ENCODE measurements at places on chromosomes 13 and 19.

GRCh38 chr13:29456419-29456818 lies 139.1 kb downstream of the SLC7A1 start:
- no peak for DNase-seq

DNA sequence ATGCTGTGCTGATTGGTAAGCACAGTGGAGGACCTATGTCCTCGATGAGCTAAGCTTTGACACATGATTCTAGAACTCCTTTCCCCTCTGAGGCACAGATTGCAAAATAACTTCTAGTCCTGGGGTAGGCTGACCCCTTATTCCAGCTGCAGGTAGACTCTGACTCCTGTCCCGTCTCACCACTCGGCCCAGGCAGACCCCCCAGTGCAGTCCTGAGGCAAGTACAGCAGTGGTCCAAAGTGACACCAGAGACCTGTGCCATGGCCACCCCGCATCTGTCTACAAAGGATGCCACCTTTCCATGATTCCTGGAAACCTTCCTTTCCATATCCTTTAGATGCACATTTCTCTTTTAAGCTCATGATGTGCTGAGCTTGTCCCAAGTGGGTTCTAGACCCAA lies 482.5 kb downstream of the ZNF536 start:
- no peak for DNase-seq

DNA sequence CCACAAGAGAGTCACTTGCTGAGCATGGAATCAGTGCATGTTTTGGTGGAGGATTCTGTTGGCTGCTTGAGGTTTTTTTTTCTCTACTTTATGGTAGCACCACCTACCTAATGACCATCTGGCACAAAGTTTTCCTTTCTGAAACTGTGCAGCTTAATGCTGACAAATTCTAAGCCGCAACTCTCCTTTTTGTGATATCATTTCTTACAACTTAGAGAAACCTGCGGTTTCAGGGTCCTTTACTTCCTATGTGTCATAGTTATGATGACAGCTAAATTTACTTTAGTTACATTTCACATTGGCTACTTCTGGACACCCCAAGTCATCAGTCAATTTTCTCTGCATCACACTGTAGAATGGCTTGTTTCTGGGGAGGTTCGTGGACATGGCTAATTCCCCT lies 115.4 kb upstream of the TMTC4 start:
- DNase-seq: no peak

- DNase-seq: no peak
Observed at GRCh38 chr19:1466018-1466460, 13.0 kb downstream of the C19orf25 start.

- peak; percentile 83 for DNase-seq
Observed at GRCh38 chr19:55383279-55384130, 587 bp downstream of the TMEM238 start.

DNA sequence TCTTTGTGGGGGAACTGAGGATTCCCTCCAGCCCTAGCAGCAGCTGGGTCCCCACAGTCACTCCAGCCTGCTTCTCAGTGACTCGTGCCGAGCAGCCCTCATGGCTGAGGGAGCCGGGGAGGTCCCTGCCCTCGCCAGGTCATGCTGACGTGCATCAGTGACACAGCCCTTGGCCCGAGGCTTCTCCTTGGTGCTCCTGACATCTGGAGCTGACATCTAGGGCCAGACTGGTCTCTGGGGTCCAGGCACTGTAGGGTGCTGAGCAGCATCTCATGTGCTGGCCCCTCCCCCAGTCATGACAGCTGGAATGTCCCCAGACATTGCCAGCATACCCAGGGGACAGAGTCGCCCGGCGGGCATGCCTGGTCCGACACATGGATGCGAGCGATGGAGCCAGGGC lies 14.4 kb downstream of the COMP start:
- DNase-seq: no peak

- no peak for DNase-seq
Observed at GRCh38 chr19:18850471-18851375, 19.0 kb downstream of the UPF1 start.

- DNase-seq: no peak
Observed at GRCh38 chr13:95207769-95208366, 93.4 kb downstream of the ABCC4 start.

- DNase-seq: no peak
Observed at GRCh38 chr19:19420570-19421298, 15.3 kb downstream of the GATAD2A start.

DNA sequence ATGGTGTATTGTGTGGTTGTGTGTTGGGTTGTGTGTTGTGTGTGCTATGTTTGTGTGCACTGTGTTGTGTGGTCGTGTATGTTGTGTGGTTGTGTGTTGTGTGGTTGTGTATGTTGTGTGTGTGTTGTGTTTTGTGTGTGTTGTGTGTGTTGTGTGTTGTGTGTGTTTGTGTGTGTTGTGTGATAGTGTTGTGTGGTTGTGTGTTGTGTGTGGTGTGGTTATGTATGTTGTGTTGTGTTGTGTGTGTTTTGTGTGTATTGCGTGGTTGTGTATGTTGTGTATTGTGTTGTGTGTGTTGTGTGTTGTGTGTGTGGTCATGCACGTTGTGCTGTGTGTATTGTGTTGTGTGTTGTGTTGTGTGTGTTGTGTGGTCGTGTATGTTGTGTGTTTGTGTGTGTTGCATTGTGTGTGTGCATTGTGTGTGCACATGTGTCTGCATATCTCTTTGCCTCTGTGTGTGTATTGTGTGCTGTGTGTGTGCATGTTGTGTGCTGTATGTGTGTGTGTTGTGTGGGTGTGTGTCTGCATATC lies 2.9 kb downstream of the C3 start:
- no peak for DNase-seq

GRCh38 chr19:56112313-56112709 lies 8.8 kb downstream of the ZNF787 start:
- DNase-seq: no peak

DNA sequence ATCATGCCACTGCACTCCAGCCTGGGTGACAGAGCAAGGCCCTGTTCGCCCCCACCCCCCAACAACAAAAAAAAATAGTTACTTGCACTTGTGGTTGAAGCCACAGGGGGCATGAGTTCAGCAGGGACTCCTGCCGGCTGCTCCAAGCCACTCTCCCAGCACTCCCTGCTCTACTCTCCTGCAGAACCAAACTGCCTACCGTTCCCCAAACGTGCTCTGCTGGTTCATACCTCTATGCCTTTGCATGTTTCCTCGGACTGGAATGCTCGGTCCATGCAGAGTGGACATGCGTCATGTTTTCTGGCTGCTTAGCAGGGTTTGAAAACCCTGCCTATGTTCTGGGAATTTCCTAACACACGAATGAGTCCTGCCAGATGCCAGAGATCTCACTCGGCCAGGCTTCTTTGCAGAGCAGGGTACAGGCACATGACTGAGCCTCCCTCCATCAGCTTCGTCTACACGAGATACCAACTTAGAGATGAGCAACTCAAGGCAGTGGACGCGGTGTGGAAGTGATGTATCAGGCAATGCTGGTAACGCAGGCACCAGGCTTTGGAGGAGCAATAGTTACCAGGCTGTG lies 8.5 kb upstream of the SLC25A15 start:
- DNase-seq: no peak

DNA sequence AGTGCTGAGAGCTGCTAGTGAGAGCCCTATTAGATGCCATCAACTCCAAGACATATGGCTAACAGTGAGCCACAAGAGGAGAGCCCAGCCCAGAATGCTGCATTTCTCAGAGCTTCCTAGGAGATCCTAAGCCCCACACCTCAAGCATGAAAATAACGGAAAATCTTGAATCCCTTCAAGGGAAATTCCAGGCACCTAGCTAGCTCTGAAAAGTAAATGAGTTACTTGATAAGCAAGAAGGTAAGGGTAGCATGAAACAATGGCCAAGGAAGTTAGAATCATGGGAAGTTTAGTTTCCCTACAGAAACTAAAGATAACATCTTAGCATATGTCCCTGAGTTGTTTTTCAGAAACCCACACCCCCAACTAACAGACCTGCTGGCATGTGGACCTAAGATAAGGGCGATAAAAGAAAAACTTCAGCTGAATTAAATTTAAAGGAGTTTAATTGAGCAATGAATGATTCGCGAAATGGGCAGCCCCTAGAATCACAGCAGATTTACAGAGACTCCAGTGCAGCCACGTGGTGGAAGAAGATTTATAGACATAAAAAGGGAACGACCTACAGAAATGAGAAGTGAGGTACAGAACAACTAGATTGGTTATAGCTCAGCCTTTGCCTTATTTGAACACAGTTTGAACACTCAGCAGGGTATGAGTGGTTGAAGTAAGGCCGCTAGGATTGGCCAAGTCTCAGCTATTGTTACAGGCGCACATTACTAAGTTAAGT lies 301.3 kb upstream of the DACH1 start:
- DNase-seq: no peak

- no peak for DNase-seq
Observed at GRCh38 chr13:21917086-21918015, 246.5 kb downstream of the FGF9 start.

GRCh38 chr19:13031917-13032623 lies 36.8 kb downstream of the NFIX start:
- no peak for DNase-seq

DNA sequence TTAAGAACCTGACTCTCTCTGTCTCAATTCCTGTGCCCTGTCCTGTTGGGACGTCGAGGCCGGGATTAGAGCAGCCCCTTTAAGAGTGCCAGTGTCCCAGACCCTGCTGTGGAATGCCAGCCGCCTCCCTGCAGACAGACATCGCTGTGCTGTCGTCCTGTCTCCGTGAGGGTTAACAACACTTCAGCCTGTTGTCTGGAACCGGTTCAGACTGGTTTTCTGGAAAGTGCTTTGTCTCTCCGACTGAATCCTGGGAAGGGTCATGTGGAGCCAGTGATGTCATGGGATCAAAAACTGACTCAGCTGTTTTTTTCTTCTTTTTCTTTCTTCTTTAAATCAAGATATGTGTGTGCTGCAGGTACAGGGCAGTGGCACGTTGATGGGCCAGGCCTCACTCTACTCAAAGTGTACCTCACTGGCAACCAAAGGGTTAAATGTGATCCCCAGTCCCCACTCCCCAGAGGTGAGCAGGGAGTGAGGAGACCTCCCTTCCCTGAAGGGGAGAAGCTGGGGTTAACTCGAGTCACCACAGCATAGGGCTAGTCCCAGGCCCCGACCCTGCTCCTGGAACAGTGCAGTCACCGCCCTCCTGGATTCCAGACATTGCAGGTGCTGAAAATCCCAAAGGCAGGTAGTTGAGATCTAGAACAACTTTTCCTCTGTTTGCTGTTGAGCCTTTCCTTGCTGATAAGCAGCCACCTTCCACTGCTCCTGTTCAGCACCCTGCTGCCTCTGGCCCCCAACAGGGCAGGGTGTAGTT lies 50.8 kb downstream of the TSSK6 start:
- no peak for DNase-seq

- no peak for DNase-seq
Observed at GRCh38 chr19:54148158-54148557, 10.6 kb downstream of the CNOT3 start.

GRCh38 chr19:9128171-9128570 lies 1.4 kb upstream of the OR7G3 start:
- DNase-seq: no peak

- no peak for DNase-seq
Observed at GRCh38 chr13:44362394-44363040, 11.1 kb upstream of the SERP2 start.

DNA sequence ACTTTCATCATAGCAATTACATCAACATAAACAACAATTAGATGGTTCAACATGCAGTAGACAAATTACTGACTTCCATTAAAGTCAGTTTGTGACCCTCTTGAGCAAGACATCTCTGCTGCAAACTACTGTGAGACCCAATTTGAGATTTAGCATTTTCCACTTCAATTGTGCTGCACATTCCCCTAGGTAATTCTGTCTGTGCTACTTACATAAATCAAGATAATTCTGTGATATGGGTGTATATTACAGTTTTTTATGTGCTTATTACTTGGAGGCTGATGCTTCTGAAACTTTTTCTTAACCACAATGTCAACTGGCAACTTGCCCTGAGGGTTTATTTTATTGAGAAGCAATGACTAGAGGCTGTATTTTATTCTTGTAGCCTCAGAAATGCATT lies 1714.4 kb downstream of the OLFM4 start:
- no peak for DNase-seq

DNA sequence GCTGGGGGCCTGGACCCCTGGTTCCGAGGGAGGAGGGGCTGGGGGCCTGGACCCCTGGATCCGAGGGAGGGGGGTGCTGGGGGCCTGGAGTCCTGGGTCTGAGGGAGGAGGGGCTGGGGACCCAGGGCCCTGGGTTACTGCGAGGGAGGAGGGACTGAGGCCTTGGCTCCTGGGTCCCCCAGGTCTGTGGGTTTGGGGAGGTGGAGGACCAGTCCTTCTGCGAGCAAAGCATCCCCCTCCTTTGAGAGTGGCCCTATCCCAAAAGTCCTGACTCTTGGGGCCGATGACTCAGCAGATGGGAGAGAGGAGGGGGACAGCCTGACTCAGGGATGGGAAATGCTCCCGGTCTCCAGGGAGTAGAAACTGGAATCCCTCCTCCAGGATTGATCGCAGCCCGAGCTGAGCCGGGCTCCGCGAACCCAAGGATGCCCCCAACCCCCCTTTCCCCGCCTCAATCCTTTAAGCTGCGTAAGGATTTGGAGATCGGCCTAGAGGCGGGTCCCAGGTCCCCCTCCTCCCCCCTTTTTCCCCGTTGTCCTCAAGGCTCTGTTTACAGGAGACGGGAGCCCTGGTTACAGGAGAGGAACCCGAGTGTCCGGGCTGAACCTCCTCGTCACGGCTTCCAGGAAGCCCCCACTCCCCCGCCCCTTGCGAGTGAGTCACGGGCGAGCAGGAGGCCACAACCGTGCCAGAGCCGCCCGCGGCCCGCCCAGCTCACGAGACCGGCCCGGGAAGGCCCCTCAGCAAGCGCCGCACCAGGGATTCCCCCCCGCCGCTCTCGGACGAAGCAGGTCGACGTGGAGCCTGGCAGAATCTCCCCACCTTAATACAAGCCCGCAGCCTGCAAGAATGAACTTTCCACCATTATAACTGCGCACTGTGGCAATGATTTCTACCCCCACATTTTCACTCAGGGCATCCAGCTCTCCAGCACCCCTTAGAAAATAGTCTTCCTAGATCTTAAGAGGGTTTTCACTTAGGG lies 3.0 kb upstream of the ZFP36 start:
- peak; percentile 100 for DNase-seq

DNA sequence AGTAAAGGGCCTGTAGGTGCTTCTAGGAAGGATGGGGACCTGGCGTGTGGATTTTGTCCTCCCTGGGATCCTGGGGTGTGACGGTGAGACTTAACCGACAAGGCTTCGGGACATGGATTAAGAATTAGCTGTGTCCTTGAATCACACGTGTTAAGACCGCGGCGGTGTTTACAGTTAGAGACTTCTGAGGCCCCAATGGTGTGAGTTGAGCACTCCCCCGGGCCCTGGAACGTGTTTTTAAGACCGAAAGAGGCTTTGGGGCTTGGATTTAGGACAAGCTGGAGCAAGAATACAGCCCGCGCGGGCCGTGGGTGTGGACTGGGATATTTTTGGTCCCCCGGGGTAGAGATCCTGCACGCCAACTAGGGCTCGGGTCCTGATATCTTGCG lies 1.2 kb upstream of the SLC27A1 start:
- no peak for DNase-seq

DNA sequence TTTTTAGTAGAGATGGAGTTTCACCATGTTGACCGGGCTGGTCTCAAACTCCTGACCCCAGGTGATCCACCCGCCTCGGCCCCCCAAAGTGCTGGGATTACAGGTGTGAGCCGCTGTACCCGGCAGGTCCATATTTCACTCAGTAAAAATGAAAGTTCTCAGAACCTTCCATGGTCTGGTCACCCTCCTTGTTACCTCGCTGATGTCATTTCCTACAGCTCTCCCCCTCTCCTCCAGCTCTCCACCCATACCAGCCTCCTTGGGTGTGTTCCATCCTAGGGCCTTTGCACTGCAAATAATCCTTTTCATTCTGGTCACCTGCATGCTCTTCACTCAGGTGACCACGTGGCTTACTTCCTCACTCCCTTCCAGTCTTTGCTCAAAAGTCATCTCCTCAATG lies 78.2 kb upstream of the TNFSF11 start:
- DNase-seq: no peak

Measured in sigmoid colon (tissue), 7 donors.